ENCODE measurements at places on chromosomes 3 and 15.

- DNase-seq, result no peak
These were observed 3.0 kb downstream of the NAALADL2 start for GRCh38 chr3:174862101-174862500.

DNA sequence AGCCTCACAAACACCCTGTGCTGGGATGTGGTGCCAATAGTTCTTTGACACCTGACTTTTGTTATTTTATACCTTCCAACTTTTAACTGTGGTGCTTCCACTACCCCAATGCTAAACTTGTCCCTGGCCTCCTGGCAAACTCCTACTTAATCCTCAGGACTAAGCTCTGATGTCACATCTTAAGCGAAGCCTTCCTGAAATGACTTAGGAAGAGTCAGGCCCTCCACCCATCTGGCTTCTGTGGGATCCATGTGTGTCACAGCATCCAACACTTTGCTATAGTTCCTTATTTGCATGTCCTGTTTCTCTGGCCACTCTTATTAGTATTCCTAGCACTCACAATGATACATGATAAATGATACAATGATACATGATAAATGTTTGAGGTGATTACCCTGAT, 133.2 kb downstream of the FILIP1L start:
- DNase-seq, result no peak

- no peak for DNase-seq
These were observed 164.5 kb downstream of the CADPS start for GRCh38 chr3:62710751-62711150.

GRCh38 chr15:90482124-90483011, 47.4 kb upstream of the CRTC3 start:
- no peak for DNase-seq

- DNase-seq, result no peak
These were observed 261.3 kb upstream of the NECTIN3 start for GRCh38 chr3:110810356-110810755.

DNA sequence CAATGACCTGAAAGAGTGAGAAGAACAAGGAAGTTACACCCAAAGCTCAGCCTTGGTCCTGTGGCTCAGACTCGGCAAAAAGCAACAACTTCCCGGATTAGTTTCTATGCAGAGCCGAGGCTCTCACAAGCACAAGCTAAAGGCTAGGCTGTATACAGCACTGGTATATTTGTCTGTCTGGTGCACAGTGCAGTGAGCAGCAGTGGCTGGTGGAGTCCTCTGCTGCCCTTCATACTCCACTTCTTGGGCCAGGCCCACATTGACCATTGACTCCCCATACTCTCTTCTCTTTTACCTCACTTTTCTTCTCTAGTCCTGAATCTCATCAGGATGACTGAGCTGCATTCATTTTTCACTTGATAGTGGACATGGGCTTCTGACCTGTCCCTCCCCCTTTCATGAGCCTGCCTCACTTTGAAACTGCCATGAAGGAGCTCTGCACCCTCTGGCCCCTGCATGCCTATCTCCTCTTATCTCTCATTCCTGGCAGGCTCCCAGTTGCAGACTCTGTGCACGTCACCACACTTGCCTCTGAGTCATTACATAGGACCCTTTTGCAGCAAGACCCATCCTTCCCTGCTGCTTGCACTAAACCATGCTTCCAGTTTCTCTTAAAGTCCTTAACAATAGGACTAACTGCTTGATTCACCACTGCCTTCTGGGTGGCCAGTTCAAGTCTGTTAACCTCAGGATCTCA, 379.3 kb downstream of the NTRK3 start:
- DNase-seq, result no peak

GRCh38 chr15:31407376-31407775, 80.7 kb downstream of the KLF13 start:
- no peak for DNase-seq

- DNase-seq, result no peak
These were observed 7.0 kb downstream of the SNAP23 start for GRCh38 chr15:42502477-42502876.

- no peak for DNase-seq
These were observed 38.8 kb downstream of the IMPG2 start for GRCh38 chr3:101281521-101282030.

DNA sequence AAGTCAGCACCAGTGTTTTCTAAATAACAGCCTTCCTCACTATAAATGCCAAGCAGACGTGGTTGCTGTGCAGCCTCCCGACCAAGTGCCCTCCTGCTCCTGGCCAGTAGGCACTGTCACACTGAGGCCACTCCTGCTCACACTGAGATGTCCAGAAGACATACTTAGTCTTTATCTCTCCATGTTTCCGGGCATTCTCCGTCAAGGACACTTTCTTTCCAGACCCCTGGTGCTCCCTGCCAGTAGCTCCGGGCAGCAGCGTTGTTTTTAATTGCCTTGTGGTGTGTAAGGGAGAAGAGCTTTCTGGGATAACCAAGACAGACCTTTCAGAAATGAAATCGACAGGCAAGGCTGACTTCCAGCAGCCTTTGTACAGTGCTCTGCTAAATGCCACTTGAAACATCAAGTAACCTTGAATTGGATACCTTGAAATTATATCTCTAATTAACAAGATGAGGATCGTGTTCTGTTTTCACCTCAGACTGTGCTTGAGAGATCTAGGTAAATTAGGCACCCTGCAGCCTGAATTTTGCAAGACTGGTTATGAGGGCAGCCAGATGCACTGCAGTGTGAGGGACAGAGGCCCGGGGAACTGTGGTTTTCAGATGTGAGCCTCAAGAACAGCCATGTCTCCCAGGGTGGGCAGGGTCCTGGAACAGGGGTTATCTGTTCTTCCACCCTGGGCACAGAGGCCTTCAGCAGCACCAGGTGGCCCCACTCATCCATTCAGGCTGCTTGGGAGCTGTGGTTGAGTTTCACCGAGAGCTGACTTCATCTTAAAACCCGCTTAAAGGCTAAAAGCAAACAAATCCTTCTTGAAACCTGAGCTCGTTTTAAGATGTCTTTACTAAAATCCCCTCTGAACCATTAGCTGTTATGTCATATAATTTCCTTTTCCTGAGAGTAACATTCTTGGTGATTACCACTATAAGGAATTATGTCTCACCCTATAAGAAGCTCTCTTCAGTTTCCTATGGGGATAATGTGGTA, 105.5 kb upstream of the IL12A start:
- no peak for DNase-seq

DNA sequence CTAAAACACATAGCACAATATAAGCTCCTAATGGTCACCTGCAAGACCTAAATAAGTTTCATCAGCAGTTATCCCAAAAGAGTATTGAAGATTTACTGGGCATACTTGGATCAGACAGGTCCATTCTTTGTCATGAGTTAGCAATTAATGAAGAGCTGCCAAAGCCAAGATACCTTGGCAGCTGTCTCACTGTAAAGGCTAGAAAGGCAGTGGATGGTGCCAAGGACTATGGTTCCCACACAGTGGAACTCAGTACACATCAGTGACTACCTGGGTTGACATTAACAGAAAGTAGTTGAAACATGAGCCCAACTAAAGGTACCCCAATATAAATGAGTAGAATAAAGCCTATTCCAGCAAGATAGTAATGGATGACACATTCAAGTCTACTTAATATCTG, 41.1 kb upstream of the TMCO5A start:
- DNase-seq, result no peak

- DNase-seq, result no peak
These were observed 166.2 kb upstream of the ROBO2 start for GRCh38 chr3:76873532-76874242.

DNA sequence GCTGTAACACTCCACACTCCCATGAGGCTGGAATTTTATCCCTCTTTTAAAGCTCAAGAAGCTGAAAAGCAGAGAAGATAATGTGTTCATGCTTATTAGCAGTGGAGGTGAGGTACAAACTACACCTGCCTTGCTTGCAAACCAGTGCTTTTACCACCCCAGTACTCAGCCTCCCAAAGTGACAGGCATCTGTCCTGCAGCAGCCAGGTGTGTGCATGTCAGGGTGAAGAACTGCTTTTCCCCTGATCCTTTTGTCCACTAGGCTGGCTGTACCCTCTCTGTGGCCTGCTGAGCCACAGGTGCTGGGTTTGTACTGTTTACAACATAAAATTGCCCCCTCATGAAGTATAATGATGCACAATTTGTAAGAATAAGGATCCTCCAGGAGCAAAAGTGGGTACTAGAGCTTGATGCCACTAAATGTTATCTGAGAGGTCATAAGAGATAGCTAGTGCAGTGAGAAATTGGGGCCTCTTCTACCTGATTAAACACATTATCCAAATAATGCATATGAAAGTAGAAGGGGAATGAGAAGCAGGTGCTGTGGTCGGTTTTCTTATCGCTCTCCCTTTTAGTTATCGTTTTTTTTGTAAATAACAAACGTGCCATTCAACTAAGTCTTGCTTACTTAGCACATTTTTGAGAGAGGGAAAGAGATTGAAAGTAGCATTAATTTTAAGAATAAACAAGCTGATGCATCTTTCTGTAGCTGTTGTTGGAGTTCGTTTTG, 39.2 kb upstream of the GADL1 start:
- DNase-seq, result no peak

GRCh38 chr3:109921509-109921908, 584.2 kb upstream of the DPPA4 start:
- DNase-seq, result no peak

DNA sequence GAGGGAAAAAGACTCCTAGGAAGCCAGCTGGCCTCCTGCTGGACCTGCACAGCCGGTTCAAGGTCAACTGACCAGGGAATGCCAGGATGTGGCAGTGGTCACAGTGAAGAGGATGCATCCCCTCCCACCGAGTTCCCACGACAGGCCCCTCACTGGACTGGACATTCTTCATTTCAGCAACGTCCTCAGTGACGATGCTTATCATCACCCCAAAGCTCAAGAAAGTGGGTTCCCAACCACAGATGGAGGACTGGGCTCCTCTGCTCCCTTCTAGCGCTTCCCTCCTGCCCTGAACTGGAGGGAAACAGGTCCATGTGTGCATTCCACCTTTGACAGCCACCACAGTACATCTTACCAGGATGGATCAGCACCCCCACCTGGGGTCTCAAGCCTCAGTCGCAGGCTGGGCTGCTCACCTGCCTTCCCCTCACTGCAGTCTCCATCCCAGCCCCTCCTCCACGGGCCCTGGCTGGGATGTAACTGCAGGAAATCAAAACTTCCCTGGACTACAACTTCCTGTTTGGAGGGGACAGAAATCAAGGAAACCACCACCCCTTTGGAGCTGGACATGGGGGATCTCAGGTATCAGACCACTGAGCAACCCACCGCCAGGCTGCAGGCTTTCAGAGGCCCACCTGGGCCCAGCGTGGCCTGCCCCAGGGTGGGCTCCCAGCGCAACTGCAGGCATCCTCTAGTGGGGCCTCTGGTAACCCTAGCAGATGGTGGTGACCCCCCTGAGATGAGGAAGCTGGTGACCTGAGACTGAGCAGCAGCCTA, 7.3 kb downstream of the CALML4 start:
- no peak for DNase-seq

GRCh38 chr3:172511783-172512762, 11.2 kb downstream of the TNFSF10 start:
- peak; percentile 56 for DNase-seq

GRCh38 chr15:65310431-65311137, 6.1 kb downstream of the RNU5B-1 start:
- DNase-seq, result no peak

- no peak for DNase-seq
These were observed 75.8 kb downstream of the LRIG1 start for GRCh38 chr3:66425032-66425431.

- DNase-seq, result no peak
These were observed 25.5 kb downstream of the CCDC13 start for GRCh38 chr3:42747581-42747980.

DNA sequence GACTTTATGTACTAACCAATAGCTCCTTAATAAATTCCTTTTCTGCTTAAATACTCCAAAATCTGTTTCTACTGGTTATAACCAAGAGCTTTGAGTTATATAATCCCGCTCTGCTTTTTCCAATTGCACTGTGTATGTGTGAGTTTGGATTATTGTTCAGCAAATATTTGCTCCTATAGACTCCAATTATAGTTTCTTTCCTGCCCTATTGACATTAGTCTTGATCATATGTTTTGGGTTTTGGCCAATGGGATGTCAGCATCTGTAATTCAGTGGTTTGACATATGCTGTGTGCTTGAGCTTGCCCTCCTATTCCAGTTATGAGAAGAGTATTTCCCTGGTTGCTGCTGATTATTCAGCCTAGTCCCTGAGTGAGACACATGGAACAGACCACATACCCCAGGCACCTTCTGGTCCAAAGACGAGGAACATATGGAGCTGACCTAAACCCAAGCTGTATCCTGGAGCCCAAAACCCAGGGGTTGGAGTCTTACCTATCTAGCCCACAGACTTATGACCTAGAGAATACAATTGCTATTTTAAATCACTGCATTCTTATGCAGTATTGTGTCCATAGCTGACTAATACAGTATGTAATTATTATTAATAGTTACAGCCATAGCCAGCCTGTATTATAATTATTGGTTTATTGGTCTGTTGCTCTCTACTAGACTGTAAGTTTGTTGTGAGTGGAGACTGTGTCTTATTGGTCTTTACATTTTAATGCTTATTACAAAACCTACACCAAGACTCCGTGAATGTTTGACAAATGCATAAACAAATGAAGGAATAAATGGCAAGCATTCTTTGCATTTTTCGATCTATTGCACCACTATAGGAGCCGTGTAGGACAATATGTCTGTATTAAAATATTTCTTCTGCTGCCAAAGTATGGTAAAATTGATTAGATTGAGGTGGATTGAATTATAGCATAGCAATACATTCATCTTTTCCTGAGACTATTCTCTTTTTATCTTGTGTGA, 11.7 kb upstream of the ZNF280D start:
- DNase-seq, result no peak

DNA sequence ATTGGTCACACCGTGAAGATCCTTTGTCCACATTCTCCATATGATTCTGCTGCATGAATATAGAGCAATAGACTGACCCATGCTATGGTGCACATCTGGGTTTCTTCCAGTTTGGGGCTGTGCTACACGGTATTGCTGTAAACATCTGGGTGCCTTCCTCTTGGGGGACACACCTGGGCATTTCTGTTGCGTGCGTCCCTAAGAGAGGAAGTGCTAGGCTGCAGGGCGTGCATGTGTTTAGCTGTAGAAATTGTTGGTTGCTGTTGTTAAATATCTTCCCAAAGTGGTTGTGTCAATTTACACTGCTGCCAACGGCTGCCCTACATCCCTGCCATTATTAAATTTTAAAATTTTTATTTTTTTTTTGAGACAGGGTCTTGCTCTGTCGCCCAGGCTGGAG, 52.4 kb downstream of the NUP210 start:
- no peak for DNase-seq

DNA sequence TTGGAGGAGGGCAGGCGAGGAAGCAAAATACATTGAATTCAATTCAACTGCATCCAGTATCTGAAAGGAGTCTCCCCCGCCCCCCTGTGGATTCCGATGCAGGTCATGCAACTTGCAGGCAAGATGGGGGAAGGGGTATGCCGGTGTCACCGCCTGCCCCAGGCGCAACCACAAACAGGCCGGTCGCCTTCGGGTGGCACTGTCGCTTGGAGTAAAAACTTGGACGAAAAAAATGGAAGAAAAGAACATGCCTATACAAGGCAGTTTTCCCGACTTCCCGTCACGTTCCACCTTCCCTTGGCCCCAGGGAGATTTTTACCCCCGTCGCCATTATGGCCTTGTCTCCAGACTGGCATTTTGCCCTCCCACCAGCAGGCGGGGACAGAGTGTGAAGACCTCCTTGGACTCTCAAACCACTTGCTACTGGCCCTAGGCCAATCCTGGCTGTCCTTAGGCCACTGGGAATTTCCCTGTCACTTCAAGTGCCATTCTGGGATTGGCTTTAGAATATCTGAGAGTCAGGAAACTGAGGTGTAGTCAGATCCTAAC, 1.6 kb upstream of the NTRK3 start:
- DNase-seq, result no peak

GRCh38 chr15:61681038-61681418, 379.2 kb downstream of the VPS13C start:
- DNase-seq, result no peak
